ENCODE measurements at places on chromosomes 4 and X.

- DNase-seq, result no peak
Observed at GRCh38 chr4:168693750-168694490, 197.1 kb downstream of the PALLD start.

GRCh38 chr4:38695809-38696208 is 31.8 kb downstream of the KLF3 start:
- DNase-seq, result no peak

DNA sequence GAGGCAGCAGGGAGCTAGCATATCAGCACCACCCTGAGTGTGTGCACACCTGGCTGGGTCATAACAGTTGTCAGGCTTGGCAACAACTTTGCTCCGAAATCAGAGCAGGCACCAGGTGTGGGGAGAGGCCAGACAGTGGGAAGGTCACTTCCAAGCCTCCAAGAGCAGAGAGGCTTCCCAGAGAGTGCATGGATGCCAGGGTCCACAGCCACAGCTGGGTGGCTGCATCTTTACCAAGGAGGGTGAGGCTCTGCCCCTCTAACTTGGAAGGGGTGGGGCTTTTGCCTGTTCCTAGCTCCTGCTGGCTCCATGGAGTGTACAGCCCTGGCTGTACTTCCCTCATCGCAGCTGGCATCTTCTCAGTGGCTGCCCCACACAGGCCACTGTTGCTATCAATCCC is 322.4 kb downstream of the CCSER1 start:
- DNase-seq, result no peak

DNA sequence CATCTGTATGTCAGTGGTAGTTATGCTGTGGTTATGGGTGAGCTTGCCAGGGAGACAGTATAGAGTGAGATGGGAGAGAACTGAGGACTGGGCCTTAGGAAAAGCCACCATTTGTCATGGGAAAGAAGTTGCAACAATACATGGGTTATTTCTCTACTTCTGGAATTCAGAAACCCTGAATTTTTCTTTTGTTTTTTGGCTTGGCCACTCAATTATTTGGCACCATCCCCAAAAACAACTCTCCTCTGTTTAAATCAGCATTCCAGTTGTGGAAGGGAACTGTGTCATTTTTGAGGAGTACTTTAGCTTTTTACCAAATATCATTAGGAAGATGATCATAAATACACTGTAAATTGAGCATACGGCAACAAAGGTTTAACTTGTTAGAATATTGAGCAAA is 41.1 kb upstream of the ACSL4 start:
- no peak for DNase-seq

- no peak for DNase-seq
Observed at GRCh38 chr4:147453561-147454141, 27.2 kb upstream of the EDNRA start.

- DNase-seq, result no peak
Observed at GRCh38 chr4:9987749-9988362, 33.4 kb downstream of the SLC2A9 start.

- DNase-seq, result no peak
Observed at GRCh38 chrX:30620980-30621618, 32.1 kb upstream of the GK start.

DNA sequence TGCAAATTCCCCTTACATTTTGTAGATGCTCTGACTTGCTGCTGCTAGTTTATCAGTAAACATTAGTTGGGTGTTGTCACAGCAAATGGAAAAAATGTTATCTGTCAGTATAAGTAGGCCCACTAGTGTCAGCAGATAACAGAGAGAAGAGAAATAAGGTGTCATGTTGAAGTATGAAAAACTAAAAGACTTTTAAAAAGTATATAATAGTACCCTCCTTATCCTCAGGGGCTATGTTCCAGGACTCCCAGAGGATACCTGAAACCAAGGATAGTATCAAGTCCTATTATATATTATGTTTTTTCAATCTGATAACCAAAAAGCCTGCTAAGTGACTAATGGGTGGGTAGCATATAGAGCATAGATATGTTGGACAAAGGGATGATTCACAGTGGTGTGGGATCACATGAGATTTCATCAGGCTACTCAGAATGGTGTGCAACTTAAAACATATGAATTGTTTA is 11.6 kb upstream of the BMP2K start:
- no peak for DNase-seq

GRCh38 chrX:85243761-85244449 is at the start of the genes SATL1 and ZNF711:
SATL1 (minus strand) TSS chrX:85243779; CDS start chrX:85108968, 134,811 bp downstream.
ZNF711 (plus strand) TSS chrX:85243991; CDS start chrX:85247573, 3,582 bp downstream.
- no peak for DNase-seq

All from central memory CD4-positive, alpha-beta T cell (primary cell).